Naive thymus-derived CD4-positive, alpha-beta T cell (primary cell): ENCODE measurements at places on chromosomes 3 and 15.

- no peak overlapping the region for H3K27ac ChIP-seq
- no peaks in the 10 kb centered on the region for H3K27me3 ChIP-seq
- no peak for DNase-seq
- H3K4me1 ChIP-seq = peaks cover 21% of the 10 kb centered on the region
- H3K36me3 ChIP-seq = peaks cover 31% of the 10 kb centered on the region
- no peak overlapping the region for H3K4me3 ChIP-seq
Observed at GRCh38 chr3:48708481-48708889, 8.5 kb downstream of the IP6K2 start.

DNA sequence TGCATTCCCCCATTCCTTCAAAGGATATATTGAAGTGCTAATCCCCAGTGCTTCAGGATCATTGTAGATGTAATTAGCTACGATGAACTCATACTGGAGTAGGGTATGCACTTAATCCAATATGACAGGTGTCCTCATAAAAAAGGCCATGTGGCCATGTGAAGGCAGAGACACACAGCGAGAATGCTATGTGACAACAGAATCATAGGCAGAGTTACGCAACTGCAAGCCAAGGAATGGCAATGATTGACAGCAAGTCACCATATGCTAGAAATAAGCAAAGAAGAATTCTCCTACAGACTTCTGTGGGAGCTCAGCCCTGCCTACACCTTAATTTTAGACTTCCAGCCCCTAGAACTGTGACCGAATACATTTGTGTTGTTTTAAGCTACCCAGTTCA is 875.6 kb upstream of the ROBO1 start:
- H3K27ac ChIP-seq = no peak overlapping the region
- no peaks in the 10 kb centered on the region for H3K4me1 ChIP-seq
- no peaks in the 10 kb centered on the region for H3K36me3 ChIP-seq
- H3K27me3 ChIP-seq = no peaks in the 10 kb centered on the region

GRCh38 chr3:134332344-134332743 is 41.9 kb downstream of the AMOTL2 start:
- H3K27me3 ChIP-seq = no peaks in the 10 kb centered on the region
- no peak for DNase-seq
- H3K4me3 ChIP-seq = no peak overlapping the region
- no peak overlapping the region for H3K27ac ChIP-seq
- no peaks in the 10 kb centered on the region for H3K4me1 ChIP-seq

DNA sequence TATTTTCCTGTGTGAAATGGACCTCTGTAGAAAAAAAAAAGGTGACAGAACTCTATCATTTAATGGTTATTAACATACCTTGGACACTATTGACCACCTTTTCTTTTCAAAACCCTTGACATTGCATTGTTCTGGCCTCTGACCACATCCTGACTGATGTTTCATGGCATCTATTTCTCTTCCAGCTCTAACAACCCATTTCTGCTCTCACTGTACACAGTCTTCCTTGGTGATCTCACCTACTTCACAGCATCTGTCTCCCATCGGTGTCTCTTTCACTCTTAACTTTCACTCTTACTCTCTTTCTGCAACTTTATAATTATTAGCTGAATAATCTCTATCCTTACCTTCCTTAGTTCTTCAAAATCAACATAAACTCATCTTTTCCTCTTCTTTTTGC is 217.4 kb upstream of the CD96 start:
- H3K36me3 ChIP-seq = no peaks in the 10 kb centered on the region
- H3K27ac ChIP-seq = no peak overlapping the region
- peaks cover 16% of the 10 kb centered on the region for H3K4me1 ChIP-seq
- H3K27me3 ChIP-seq = no peaks in the 10 kb centered on the region
- peak overlapping the region; percentile 40 for H3K4me3 ChIP-seq
- DNase-seq = no peak

DNA sequence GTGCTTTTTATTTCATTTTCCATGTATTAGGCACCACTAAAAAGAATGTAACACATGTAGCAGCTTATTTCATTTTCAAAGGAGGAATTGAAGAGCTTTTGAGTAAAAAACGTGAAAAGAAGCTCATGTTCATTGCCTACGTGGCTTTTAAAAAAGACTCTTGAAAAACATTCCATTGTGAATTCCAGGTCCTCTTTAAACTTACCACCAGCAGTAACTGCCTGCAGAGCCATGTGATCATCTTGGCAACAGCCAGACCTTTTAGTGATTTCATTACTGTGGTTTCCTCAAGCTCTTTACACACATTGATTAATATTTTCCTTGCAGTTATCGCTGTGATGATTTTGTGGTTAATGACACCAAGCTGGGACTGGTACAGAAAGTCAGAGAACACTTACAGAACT is 43.8 kb upstream of the FBXL22 start:
- H3K36me3 ChIP-seq = no peaks in the 10 kb centered on the region
- no peaks in the 10 kb centered on the region for H3K27me3 ChIP-seq
- H3K27ac ChIP-seq = no peak overlapping the region
- H3K4me3 ChIP-seq = no peak overlapping the region
- H3K4me1 ChIP-seq = peaks cover 11% of the 10 kb centered on the region
- DNase-seq = no peak

DNA sequence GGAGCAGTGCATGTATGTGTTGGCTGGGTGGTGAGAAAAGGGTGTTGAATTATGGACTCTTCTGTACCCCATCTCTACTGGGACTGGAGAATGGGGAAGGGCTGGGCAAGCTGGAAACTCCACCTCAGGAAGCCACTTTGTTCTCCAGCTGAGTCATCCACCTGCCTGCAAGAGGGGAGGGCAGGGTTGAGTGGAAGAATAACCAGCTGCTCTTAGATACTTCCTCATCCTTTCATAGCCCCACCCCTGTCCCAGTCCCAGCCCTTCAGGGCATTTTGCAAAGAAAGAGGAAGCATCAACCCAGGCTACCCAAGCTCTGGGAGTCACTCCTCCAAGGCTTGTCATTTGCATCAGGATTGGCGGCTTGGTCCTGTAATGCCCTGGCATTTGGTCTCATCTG is 33.1 kb downstream of the RAB11A start:
- H3K36me3 ChIP-seq = no peaks in the 10 kb centered on the region
- H3K27ac ChIP-seq = no peak overlapping the region
- H3K4me1 ChIP-seq = no peaks in the 10 kb centered on the region

DNA sequence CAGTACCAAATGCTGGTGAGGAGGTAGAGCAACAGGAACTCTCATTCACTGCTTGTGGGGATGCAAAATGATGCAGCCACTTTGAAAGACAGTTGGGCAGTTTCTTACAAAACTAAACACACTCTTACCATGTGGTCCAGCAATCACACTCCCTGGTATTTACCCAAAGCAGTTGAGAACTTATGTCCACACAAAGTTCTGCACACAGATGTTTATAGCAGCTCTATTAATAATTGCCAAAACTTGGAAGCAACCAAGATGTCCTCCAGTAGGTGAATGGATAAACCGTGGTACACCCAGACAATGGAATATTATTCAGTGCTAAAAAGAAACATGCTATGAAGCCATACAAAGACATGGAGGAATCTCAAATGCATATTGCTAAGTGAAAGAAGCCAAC is 139.1 kb upstream of the SLC6A11 start:
- no peaks in the 10 kb centered on the region for H3K36me3 ChIP-seq
- H3K4me3 ChIP-seq = no peak overlapping the region
- no peaks in the 10 kb centered on the region for H3K27me3 ChIP-seq
- no peaks in the 10 kb centered on the region for H3K4me1 ChIP-seq
- no peak for DNase-seq
- H3K27ac ChIP-seq = no peak overlapping the region

DNA sequence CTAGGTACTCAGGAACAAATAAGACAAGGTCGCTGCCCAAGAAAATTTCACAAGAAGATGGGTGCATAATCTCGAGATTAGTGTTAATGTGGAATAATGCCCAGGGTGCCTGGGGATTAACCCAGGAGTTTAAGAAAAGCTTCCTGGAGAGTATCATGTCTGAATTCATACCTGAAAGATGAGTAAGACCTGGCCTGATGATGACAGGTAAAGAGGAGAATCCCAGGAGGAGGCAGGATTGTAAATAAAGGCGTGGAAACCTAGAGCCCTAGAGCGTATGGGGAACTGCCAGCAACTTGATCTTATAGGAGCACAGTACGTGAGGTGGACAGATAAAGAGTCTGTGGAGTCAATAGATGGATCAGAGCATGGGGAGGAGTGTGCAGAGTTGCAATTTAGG is 43.0 kb downstream of the ARRDC4 start:
- no peaks in the 10 kb centered on the region for H3K4me1 ChIP-seq
- no peak overlapping the region for H3K27ac ChIP-seq
- no peaks in the 10 kb centered on the region for H3K27me3 ChIP-seq
- DNase-seq = no peak

- no peaks in the 10 kb centered on the region for H3K36me3 ChIP-seq
- no peak overlapping the region for H3K4me3 ChIP-seq
- no peaks in the 10 kb centered on the region for H3K4me1 ChIP-seq
Observed at GRCh38 chr3:102114264-102114979, 265.1 kb downstream of the NFKBIZ start.

GRCh38 chr15:100731267-100732152 is 129.1 kb downstream of the ASB7 start:
- no peak for DNase-seq
- H3K4me1 ChIP-seq = no peaks in the 10 kb centered on the region
- H3K27me3 ChIP-seq = no peaks in the 10 kb centered on the region
- H3K4me3 ChIP-seq = no peak overlapping the region
- no peak overlapping the region for H3K27ac ChIP-seq

DNA sequence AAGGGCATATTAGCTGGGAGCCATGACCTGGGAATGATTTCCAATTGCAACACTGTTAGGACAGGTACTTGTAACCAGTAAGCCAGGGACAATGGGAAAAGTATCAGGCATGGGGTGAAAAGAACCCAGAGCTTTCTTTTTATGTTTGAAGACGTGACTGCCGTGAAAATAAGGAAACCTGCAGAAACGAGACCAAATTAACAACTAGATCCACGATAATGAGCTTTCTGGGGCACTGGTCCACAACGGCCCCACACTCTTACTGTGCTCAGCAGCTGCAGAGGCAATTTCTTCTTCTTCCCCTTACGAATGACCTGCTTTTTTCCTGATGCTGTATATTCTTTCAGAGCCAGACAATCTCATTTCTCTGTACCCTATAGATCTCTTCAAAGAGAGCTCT is 11.4 kb downstream of the C3orf49 start:
- no peak overlapping the region for H3K27ac ChIP-seq
- no peak for DNase-seq
- no peak overlapping the region for H3K4me3 ChIP-seq

- no peaks in the 10 kb centered on the region for H3K27me3 ChIP-seq
- no peak overlapping the region for H3K4me3 ChIP-seq
- peaks cover 51% of the 10 kb centered on the region for H3K36me3 ChIP-seq
- no peak for DNase-seq
- peaks cover 56% of the 10 kb centered on the region for H3K4me1 ChIP-seq
Observed at GRCh38 chr15:77019521-77020331, 24.8 kb downstream of the PSTPIP1 start.

GRCh38 chr3:144085964-144086363 is 114.3 kb downstream of the DIPK2A start:
- H3K4me1 ChIP-seq = no peaks in the 10 kb centered on the region
- H3K4me3 ChIP-seq = no peak overlapping the region
- H3K36me3 ChIP-seq = no peaks in the 10 kb centered on the region

- H3K4me3 ChIP-seq = no peak overlapping the region
- H3K27me3 ChIP-seq = no peaks in the 10 kb centered on the region
- no peak for DNase-seq
- H3K4me1 ChIP-seq = no peaks in the 10 kb centered on the region
Observed at GRCh38 chr3:129530251-129530791, 1.9 kb downstream of the RHO start.

DNA sequence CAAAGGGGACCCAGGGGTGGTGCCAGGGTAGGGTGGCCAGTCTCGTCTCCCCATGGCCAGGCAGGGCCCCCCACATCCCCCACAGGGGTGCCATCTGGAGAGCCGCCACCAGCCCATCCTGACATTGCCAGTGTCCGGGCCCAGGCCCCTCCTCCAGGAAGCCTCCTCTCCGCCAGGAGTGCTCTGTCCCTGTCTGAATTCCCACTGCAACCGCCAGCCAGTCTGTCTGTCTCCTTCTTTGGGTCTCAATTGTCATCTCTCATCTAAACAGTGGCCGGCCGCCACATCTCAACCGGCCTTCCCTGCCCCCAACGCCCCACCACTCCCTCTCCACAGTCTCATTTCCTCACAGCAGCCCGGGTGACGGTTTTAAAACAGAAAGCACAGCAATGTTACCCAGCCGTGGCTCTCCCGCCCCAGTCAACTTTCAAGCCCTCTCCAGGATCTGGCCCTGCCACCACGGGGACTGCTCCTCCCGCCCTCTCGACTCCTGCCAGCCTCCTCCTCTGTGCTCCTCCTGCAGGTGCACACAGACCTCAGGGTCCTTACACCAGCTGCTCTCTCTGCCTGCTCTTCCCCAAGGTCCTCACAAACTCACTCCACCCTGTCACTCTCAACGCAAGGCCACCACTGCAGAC is 57.0 kb downstream of the IQSEC1 start:
- H3K4me3 ChIP-seq = peak overlapping the region; percentile 83
- no peaks in the 10 kb centered on the region for H3K36me3 ChIP-seq
- peak overlapping the region; percentile 99 for H3K27ac ChIP-seq
- H3K4me1 ChIP-seq = peaks cover 55% of the 10 kb centered on the region

- DNase-seq = no peak
- peaks cover 3% of the 10 kb centered on the region for H3K36me3 ChIP-seq
- H3K27ac ChIP-seq = no peak overlapping the region
- H3K4me1 ChIP-seq = no peaks in the 10 kb centered on the region
- H3K4me3 ChIP-seq = no peak overlapping the region
- no peaks in the 10 kb centered on the region for H3K27me3 ChIP-seq
Observed at GRCh38 chr15:100016632-100017031, 283.4 kb upstream of the LYSMD4 start.

GRCh38 chr3:161371441-161372320 is at the start of gene SPTSSB:
Gene SPTSSB (minus strand): TSS chr3:161371517. CDS start chr3:161346323, 25,194 bp downstream.
- no peak within 1 kb of the TSS for H3K27ac ChIP-seq
- H3K27me3 ChIP-seq = no peaks in the 10 kb centered on the region
- H3K4me1 ChIP-seq = peaks cover 7% of the 10 kb centered on the region
- peak within 1 kb of the TSS; percentile 68 for H3K4me3 ChIP-seq
- DNase-seq = peak; percentile 57

DNA sequence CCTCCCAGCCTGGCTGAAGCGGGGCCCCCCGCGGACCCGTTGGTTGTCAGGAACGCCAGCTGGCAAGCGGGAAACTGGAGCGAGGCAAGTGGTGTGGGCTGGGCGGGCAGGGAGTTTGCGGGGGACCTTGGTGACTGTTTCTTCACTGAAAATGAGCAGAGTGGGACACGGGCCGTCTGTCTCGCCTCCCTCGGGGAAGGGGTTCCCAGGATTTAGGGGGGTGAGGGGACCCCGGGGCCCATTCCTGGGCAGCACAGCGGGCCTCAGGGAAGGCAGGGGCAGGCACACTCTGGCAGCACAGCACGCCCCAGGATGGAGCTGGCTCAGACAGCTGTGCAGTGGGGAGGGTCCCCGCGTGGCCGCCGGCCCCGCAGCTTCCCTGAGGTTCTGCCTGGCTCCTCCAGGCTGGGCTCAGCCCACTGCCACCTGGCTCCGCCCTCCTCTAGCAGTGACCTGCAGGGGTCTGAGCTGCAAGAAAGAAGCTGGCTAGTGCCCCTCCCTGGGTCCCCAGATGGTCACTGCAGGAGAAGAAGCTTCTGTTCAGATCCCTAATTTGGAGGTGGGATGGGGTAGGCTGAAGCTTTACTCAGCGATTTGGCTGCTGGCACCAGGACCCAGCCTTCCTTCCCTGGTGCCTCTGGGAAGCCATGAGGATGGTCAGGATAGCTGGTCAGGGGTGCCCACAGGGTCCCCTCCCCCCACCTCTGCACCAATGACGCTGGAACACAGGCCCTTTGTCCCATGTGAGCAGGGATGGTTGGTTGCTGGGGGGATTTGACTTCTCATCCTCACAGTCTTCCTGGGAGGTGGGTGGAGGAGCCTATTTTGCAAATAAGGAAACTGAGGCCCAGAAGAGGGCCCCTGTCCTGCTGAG is 90.4 kb downstream of the TBC1D2B start:
- DNase-seq = no peak
- no peaks in the 10 kb centered on the region for H3K36me3 ChIP-seq
- no peaks in the 10 kb centered on the region for H3K27me3 ChIP-seq
